ENCODE measurements at places on chromosomes 5 and 9.

GRCh38 chr5:154485850-154486426 lies 7.9 kb upstream of the HAND1 start:
- DNase-seq = no peak

DNA sequence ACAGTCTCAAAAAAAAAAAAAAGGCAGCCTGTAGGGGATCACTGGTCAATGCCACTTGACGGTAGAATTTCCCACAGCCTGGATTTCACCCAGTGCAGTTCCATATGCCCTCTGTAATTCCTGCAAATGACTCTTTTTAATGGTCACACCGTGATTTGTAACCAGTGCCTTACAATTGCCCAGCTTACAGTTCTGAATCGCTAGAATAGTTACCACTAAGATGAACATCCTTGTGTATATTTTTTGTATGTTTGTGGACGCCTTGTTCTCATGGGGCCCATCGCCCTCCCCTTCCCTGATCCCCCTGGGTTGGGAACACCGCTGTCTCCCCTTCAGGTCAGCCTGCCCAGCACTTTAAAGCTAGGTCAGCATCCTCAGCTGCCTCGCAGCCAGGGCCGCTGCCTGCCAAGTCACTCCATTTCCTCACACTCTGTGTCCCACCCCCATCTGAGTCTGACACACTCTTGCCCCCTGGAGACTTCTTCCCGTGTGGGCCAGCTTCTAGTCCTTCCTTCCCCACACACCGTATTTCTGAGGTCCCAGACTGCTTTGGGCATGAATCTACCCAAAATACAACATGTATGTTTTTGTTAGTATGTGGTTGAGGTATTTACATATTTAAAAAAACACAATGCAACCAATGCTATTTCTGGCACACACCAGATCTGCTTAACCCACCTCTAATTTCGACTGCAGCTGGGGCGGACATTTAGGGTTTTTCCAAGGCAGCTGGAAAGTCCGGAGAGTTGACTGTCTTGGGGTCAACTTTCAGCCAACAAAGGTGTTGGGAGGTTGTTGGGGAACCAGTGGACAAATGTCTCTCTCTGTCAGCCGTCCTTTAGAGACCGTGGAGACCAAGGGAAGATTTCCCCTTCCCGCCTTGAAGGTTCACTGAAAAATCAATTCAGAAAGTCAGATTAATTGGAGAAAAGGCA lies 120.5 kb upstream of the NEK6 start:
- DNase-seq = peak; percentile 34

- peak; percentile 91 for DNase-seq
These were observed 104.4 kb downstream of the ARHGAP26 start for GRCh38 chr5:142874540-142874939.

DNA sequence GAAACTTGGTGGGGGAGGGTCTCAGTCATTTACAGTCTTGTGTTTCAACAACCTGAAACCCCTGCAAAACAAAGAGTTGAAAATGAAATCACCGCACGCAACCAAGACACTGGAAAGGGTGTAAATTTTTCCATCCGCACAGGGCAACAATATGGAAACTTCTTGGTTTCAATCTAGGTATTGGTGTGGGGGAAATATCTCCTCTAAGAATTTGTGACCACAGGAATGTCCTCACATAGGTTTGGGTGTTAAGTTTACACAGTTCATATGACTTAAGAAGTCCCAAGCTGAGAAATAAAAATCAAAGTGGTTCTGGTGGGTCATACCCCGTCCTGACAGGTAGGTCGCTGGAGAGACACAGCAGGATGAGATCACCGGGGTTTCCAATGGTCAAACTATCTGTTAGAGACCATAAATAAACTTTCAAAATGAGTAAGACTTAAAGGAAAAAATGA lies 51.9 kb upstream of the PIP5K1B start:
- no peak for DNase-seq

DNA sequence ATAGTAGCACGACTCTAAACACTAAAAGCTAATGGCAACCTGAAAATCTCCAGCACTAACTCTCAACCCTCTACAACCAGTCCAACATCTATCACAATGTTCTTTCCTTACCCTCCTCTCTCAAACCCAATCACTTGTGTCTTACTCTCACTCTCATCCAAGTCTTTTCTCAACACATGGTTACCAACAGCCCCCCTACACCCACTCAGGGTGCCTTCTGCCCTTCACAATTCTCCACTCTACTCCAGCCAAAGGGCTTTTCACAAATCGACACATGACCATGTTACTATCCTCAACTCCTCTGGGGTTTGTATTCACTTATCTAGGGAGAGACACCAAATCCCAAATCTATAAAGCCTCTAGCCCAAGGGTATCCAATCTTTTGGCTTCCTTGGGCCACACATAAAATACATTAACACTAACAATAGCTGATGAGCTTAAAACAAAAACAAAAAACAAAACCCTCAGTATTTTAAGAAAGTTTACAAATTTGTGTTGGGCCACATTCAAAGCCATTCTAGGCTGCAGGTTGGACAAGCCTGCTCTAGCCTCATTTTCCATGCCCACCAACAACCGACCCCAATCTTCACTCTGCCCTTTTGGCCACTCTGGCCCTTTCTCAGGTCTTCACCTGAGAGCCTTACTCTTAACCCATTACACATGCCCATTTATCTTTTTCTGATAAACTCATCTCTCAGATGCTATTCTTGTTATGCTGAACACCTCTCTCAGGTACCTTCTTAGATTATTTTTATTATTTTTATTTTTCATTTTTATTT lies 11.7 kb downstream of the HSPA9 start:
- DNase-seq = no peak

DNA sequence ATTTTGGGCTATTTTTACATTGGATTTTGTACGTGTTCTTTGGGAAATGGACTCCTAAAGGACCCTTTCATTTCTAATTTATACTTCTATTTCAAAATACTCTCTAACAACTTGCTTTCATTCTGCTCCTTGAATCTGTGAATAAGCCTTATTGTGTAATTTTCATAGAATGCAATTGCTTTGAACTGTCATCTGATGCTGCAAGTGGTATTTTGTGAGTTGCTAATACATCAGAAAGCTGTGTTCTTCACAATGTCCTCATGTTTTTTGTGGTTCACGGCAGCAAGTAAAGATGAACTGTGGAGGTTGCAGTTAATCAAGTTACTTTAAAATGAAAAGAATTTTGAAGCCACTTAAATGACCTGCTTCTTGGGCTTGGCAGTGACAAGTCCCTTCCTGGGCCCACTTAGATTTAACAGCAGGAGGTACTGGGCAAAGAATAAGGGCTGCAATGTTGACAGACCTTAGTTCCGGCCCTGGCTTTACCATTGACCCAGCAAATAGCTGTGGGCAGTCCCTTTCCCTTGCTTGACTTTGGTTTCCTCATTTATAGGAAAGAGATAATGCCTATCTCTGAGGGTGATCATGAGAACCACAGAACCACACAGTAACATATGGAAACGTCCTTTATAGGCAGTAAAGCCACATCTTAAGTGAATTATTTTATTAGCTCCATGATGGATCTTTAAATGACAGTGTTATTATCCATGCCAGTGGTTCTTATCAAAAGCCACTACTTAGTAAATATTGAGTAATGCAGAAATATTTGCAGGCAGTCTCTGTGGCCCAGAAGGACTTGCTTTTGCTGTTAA lies 54.8 kb downstream of the IQGAP2 start:
- no peak for DNase-seq

DNA sequence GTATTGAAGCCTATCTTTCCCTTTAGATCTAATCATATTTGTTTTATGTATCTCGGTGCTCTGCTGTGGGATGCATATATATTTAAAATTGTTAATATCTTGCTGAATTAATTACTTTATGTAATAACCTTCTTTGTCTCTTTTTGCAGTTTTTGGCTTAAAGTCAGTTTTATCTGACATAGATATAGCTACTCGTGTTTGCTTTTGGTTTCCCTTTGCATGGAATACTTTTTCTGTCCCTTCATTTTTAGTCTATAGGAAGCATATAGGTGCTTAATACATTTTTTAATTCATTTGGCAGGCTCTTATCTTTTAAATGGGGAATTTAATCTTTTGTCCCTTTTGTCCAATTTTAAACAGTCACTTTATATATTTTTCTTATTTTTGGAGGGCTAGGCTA lies 360.6 kb upstream of the PRR16 start:
- DNase-seq = no peak

DNA sequence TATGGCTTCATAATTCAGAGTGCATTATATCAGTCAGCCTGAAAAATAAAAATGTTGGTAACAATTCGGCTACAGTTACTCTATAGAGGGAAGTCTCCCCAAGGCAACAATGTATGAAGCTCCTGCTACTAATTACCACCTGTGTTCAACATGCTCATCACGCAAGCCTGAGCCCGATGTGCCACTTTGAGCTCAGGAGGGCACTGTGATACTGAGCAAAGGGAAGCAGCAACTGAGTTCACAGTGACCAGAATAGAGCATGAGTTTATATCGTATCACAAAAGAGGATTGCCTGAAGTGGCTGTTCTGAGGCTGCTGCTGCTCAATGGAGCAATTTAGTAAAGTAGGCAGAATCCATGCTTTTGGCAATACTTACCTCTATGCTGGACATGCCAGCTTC lies 202.0 kb upstream of the HAPLN1 start:
- no peak for DNase-seq

DNA sequence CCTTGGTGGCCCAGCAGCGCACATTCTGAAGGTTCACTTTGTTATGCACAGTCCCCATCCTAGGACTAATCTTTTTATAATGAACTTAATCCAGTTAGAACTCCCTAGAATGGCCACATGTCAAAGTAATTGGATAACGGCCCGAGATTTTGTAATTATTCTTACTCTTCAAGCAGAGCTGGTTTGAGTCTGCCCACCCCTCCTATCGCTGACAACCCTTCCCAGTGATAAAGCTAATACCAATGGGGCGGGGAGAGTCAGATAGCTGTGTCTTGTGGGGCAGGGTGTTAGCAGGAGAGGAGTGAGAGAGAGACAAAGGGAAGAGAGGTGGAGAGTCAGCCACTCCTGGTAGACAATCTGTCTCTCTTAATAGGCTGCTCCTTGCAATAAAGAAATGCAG lies 356.9 kb downstream of the SLIT3 start:
- no peak for DNase-seq

DNA sequence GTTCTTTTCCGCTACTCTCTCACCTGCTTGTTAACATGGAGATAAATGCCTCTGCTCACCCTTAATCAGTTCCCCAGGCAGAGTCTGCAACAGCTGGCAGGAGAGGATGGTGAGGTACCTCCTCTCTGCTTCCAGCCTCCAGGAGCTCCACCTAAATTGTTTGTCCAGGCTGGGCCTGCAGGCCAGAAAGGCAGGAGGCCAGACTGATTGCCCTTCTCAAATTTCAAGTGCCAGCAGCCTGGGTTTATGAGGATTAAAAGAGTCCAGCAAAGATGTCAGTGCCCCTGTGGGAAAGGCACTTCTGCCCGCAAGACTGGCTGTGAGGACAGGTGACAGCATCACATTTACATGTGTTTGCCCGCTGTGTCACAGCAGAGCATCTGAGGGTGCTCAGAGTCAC lies 19.8 kb downstream of the CORO2A start:
- DNase-seq = no peak

DNA sequence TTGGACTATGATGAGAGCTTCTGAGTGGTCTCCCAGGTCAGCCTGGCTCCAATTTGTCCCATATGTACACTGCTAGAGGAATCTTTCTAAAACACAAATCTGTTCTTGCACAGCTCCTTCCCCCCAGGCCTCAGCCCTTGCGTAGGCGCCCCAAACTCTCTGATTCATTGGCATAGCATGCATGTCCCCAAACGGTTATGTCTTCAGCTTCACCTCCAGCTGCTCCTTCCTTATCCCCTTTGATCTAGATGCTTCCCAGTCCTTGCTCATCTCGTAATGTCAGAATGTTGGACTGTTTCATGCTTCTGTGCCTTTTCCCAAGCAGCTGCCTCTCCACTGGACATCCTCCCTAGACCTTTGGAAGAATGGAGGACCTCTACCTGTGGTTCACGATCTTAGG lies 60.1 kb upstream of the BASP1 start:
- DNase-seq = no peak

DNA sequence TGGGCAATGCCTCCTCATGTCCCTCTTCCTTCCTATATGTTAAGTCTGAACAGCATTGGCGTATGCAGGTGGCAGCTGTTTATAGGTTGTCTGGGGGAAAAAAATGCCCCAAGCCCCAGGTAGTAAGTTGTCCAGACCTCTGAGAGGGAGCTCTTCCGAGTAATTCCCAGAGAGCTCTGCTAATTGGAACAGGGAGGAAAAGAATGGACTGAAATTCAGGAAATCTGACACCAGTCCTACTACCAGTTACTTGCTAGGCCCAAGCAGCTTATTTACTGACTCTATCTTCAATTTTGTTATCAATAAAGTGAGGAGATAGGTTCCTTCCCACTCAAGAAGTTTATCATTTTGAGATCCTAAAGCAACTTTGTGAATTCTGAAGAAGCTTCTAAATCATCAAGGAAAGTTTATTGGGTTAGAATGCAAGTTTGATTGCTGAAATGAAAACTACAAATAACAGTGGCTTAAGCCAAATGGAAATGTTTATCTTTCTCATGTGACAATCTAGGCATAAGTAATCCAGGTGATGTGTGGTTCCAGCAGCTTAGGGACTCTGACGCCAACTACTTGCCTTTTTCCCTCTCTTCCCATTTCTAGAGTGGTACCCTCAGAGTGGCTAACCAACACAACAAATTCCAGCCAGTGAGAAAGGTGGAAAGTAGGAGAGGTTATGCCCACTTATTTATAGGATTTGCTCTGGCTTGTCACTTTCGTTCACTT lies 5.6 kb downstream of the STK32A start:
- DNase-seq = no peak

DNA sequence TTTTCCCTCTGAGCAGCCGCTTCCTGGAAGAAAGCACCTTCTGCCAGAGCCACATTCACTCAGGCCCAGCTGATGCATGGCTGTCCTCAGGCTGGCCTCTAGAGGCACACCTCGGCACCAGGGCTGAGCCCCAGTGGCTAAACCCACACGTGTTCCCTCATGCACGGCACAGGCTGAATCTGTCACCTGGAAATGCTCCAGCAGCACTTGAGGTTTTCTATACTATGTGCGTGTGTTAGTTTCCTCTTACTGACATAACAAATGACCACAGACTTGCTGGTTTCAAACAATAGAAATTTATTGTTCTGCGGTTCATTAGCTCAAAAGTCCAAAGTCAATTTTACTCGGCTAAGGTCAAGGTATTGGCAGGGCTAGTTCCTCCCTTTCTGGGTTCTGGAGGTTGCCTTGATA lies 141.4 kb downstream of the LRRC70 start:
- DNase-seq = peak; percentile 17

DNA sequence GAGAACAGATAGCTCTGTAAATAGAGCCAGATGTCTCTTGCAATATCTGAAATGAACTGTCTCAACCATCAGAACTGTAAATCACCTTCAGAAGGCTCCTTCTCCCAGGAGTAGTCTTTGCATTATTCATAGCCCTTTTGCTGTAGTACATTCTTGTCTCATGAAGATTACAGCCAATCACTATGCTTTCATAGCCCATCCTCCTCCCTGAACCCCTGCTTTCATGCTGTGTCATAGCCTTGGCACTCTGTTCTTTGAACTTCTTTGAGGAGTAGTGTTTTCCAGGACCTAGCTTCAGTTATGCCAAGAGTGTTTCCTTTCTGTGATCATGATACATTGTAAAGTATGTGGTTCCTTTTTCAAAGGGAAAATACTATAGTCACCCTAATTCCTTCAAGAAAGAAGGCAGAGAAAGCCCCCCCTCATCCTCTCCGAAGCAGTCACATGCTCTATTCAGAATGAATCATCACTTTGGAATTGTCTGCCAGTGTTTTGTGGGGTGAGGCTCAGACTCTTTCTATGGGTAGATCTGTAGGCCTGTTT lies 61.1 kb downstream of the GRIA1 start:
- peak; percentile 89 for DNase-seq

Data from fibroblast of pulmonary artery (primary cell).